ENCODE measurements at places on chromosomes 2 and 18. TPM values are rescaled to one million over a fixed set of nuclear protein-coding genes. Genes with fewer than 3 reads are reported as not detected.

The C2orf15 gene
- total RNA-seq: 1.6 TPM

DNA sequence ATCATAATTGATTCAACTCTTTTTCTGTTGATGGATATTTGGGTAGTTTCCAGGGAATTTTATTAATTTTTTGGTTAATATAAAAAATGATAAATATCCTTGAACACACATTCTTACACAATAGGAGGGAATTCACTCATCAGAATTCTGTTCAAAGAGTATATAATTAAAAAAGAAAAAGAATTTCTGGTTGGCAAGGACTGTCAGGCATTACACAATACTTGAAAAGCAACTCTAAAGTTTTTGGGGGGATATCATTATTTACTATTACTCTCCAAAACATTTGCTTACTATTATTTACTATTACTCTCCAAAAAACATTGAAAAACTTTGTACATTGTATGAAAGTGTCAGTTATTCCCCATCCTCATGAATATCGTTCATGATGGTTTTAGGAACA, 38.0 kb downstream of the G6PC2 start:
- no peak for DNase-seq

GRCh38 chr2:18498531-18498930, 61.9 kb downstream of the RDH14 start:
- DNase-seq: no peak

- no peak for DNase-seq
These were observed 923.4 kb downstream of the SOCS6 start for GRCh38 chr18:71212222-71212621.

DNA sequence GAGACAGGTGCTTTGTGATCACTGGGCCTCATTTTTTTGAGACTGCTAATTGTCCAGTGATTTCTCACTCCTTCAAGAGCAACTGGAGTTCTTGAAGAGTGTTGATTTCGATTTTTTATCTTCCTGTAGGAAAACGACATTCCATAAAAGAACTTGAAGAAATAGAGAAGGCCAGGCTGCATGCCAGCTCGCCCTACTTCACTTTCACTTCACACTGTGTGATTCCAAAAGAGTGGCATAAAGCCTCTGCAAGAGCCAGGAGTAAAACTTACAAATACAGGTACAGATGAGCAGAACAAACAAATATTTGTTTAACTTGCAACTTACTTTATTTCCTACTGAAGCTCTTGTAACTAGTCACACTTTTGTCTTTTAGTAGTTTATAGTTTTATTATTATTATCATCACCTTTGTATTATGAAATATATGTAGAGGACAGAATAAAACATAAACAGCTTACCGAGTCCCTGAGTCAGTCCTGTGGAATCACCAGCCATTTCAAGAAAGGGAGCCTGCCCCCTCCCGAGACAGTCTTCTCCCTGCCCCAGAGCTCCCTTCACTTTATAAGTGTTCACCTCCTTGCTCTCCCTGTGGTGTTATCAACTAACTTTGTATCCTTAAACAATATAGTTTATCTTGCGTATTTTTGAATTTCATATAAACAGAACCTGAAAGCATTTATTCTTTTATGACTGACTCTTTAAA, 8.7 kb downstream of the FAM228A start:
- DNase-seq: no peak

- DNase-seq: no peak
These were observed 1062.7 kb downstream of the DSC3 start for GRCh38 chr18:29979881-29980280.

DNA sequence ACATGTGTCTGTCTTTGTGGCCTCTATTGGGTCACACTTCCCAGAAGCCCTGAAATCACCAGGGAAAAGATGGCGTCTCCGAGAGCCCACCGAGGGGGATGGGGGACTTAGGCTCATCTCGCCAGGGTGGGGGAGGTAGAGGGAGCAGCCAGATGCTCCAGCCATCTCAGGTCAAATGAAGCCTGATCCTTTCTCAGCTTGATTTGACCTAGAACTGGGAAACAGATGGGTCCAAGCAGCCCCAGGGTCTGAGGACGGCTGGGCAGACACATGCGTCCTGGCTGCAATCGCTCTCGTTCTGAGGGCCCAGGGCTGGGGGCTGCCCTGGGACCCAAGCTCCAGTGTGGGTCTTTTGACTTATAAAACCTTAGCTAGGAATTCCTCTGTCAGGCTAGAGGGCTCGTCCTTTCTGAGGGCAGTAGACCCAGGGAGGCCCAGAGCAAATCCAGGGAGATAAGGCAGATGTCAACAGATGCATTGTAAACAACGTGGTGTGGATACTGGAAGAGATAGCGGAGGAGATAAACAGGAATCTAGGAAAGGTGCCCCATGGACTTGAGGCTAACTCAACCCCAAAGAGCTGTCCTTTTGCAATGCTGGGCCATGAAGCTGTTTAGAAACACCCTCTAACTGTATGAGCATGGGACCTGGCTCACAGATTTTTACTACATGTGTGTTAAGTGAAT, 127.7 kb downstream of the MYCN start:
- no peak for DNase-seq

The RASGRP3 gene
- 5.7 TPM for total RNA-seq

DNA sequence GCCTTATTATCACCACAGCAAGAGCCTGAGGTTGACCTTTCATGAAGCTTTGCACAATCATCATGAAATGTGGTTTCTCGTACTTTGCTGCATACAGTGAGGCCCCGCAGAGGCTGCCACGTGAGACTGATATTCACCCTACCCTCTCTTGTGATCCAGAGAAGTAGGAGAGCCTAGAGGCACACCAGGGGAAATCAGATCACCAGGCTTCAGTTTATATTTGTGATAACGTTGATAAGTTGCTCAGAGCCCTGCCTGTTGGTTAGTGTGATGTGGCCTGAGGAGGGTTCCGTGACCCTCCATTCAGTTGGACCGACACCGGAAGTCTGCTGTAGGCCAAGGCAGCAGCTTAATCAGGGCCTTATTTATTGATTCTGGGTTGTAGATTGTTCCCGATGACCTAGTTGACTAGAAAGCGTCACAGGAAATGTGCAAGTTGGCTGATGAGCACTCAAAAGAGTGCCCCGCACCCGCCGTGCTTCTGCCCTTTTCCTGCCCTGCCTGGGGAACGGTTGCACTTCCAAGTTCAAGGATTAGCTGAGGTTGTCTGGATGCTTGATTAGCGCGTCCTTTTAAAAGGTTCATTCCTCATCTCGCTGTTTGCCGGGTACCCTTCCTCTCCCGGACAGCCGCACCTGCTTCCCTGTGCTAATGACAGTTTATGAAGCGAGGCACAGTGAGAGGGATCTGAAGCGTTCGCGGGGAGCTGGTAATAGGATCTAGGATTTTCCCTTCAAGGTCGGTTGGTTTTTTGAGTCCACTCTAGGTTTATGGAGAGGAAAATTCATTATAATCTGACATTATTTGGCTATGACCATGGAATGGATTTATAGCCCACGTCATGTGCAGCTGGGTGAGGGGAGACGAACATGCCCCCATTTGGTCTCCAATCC, 146.4 kb downstream of the SH3RF3 start:
- peak; percentile 64 for DNase-seq

The GRHL1 gene
- 0.54 TPM for total RNA-seq

The CAPN14 gene
- 1.9 TPM for total RNA-seq

- no peak for DNase-seq
These were observed 329.6 kb upstream of the MAP2 start for GRCh38 chr2:209094221-209094620.

DNA sequence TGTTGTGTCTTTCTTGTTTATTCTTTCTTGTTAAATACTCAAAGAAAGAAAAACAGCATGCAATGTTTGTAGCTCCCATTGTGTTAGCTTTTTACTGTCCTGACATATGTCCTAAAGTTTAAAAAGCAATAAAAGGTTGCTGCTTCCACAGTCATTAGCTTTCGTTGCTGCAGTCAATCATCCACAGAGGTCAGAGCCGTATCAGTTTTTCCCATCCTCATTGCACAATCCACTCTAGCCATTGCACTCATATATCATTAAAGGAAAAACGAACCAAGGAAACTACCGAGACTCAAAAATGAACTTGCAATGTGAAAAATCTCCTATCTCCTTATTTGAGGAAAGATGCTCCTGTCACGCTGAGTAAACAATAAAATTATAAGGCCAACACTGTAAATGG, 954.1 kb downstream of the DPP10 start:
- DNase-seq: no peak

GRCh38 chr18:68854786-68855391, 57.0 kb downstream of the CCDC102B start:
- no peak for DNase-seq

- peak; percentile 20 for DNase-seq
These were observed 98.0 kb upstream of the MGAT4A start for GRCh38 chr2:98828793-98829371.

DNA sequence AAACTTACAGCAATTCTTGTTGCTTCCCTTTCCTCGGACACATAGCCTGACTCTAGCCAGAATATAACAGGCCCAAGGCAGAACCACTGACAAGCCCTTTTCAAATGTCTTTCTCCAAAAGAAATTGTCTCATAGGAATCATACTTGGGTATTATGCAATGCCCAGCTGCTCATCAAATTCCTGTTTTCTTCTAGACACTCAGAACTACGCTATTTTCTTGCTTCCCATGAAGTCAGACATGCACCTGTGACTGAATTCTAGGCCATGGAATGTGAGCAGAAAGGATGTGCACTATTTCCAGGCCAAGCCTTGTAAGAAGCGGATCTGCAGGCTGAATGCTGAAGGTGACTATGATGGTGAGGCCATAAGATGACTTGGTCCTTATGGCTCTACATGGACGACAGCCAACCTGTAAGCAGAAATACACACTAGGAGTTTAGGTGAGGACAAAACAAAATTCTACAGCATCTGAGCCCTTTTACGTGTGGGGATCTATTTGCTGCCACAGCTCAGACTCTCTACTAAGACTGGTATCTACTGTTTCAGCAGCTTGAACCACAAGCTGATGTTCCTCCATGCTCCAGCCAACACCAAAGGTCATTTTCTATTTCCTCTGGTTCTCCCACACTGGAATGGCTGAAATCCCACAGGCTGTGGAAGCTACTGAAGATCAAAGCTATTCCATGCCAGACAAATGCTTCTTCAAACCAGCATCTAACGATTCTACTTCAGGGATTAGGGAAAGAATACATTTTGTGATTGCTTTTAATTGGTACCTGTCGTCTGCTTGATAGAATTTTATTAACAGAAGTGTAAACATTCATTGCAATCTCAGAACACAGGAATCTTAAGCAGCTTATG, 378.7 kb downstream of the RBM43 start:
- DNase-seq: no peak

GRCh38 chr18:77560341-77560992, 310.8 kb downstream of the GALR1 start:
- DNase-seq: no peak

The TPO gene
- under 0.01 TPM for total RNA-seq

The ANKRD12 gene
- 19.7 TPM for total RNA-seq

The THAP4 gene
- total RNA-seq: 49.8 TPM

The IL1F10 gene
- not detected for total RNA-seq

The TTR gene
- total RNA-seq: under 0.01 TPM

DNA sequence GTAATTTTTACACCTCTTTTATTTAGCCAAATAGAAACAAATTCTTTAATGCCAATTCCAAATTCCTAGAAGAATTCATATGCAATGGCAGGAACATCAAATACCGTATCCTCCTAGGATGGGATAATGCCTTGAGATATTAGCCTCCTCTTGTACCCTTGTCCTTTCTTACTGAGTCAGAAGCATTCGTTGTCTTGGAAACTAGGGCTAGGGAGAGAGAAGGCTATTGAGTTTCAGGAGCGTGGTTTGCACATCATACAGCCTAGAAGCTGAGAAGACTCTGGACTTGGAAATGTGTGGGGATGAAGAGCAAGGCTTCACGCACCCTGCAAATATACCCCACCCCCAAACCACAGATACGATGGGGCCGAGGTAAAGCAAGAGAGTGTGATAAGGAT, 300.7 kb downstream of the SP3 start:
- no peak for DNase-seq

The LDLRAD4 gene
- total RNA-seq: 63.3 TPM

- DNase-seq: peak; percentile 84
These were observed 49.5 kb downstream of the TGIF1 start for GRCh38 chr18:3499501-3499900.

GRCh38 chr2:64291181-64291580, 147.0 kb upstream of the PELI1 start:
- no peak for DNase-seq

DNA sequence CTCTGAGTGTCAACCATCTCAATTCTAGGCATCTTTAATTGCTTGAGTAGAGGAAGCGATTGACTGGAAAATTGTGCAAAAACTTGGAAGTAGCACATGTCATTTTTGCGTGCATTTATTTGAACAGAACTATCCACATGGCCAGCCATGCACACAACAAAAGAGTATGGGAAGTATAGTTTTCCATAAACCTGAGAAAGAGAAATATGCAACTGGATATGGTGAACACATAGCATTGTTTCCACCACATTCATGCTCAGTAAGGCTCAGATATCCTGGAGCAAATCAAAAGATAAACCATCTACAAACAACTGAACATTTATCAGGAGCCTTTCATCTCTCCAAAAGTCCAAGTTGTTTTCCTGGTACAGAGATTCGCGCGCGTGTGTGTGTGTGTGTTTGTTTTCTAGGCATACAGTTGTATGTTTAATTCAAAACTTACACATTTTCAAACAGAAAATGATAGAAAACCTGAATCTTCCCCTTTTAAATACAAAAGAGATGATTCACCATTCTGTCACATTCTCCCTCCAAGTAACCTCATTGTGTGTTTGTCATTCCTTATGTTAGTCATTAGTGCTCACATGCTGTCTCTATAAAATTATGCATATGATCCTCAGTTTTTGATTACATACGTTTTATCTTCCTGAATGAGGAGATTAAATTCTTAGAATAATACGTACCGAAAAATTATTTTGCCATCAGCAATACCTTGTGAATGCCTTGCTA, 780.4 kb upstream of the NRXN1 start:
- DNase-seq: no peak

GRCh38 chr2:127166231-127166860, 53.8 kb downstream of the CYP27C1 start:
- DNase-seq: no peak

DNA sequence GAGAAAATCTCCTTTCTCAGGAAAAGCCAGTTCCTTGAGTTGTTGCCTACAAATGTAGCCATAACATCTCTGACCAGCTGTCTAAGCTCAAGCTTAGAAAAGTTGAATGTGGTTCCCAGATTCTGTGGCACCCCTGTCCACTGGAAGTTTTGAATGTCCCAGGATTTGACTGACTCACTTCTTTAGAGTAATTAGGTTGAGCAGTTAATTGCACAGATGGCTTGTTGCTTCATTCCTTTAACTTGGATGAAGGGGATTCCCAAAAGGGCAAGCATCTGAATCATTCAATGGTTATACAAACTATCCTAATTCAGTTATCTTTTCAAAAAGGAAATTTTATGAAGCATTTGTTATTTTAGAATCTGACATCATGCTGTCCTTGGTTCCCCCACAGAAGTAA, 374.7 kb downstream of the LNPK start:
- no peak for DNase-seq
